RWPE2 (cell line): ENCODE measurements at places on chromosomes 7 and 10.

DNA sequence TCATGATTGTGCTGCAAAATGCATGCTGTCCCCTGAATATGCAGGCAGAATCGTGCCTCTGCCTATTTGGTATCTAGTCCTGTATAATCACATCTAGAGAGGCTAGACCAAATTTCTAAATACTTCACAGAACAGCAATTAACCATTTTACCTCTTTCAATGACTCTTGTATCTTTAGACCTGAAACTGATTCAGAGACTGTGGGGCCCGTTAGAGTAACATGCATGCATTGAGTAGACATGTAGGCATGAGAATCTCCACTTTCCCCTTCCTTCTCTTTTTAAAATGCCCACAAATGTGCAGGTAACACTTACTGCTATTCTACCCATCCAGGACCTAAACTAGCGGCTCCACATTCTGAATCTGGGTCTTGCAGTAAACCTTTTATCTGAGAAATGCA is 8.8 kb downstream of the ZNF92 start:
- DNase-seq: no peak

- no peak for DNase-seq
These were observed 55.6 kb downstream of the ARHGAP22 start for GRCh38 chr10:48549236-48549635.

DNA sequence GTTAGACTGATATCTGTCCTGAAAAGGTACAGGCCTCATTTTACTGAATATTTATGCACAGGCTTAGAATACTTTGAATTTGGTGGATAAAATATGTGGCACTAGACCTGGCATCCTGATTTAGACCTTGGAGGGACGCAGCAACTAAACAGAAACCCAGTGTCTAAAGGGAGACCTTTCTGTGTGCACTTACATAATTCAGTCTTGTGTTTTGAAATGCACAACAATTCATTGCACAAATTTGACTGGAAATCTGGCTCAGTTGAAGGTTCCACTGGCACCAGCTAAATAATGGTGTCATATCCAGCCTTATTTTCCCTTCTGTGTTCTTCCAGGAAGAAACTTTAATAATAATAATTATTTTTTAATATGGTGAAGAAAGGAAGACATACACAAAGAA is 142.1 kb downstream of the SND1 start:
- DNase-seq: no peak

DNA sequence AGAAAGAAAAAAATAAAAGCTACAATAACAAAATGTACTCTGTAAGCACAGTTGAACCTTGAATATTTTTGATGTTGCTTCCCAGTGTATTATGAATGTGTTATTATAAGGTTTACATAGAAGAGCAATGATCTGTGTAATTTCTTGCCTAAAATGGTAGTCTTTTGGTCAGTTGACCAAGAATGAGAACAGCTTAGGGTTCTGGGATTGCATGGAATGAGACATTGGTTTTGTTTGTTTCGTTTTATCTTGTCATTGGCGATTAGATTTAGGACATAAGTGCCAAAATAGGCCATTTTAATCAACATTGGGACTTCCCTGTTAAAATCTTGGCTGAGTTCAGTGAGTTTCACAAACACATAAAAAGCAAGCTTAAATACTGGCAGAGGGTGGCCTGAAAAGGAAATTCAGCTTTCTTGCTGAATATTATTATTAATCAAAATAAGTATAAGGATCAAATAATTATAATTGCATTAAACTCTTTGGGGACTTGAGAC is 49.1 kb upstream of the GLCCI1 start:
- no peak for DNase-seq

DNA sequence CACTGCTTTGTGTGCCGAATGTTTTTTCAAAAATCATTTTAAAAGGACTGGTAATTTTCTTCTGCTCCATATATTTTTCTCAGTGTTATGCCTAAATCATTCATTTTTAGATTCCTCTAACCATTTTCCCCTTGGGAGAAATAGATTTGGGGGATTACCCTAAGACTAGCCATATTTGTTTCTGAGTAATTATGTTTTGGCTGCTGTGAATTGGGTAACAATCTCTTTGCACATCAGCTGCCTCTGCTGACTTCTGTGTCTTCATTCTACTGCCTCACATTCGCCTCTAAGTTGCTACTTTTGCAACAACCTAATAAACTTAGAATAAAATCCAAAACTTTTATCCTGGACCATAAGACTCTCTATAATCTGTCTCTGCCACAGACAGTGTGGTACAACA is 18.5 kb upstream of the MRC1 start:
- no peak for DNase-seq

GRCh38 chr7:78760620-78761355 is 692.7 kb downstream of the MAGI2 start:
- no peak for DNase-seq

- DNase-seq: no peak
These were observed 7.8 kb upstream of the COMMD3 start for GRCh38 chr10:22308390-22308789.

DNA sequence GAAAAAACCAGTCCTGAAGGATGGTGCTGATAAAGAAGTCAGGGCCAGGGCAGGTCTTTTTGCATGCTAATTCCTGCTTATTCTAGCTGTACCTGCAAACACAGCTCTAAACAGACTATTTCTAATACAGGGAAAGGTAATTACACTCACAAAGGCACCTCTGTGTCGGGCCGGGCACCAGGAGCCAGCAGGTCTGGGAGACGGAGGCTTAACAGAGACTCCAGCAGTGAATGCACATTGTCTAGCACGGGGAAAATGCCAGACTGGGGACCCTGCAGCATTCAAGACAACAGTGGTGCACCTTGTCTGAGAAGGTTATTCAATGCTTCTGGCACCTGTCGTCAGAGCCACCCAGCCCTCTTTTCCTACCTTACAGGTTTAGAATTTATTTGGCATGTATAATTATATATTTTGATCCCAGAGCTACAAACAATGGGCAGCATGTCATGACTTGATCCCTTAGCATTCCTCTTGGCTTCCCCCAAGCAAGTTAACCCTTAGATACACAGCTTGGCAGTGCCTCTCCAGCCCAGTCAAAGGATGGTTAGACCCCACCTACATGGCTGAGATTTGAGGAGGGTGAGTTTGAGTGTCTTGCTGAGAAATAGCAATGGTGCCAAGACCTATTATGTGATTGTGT is 185.2 kb downstream of the SLC25A13 start:
- no peak for DNase-seq

DNA sequence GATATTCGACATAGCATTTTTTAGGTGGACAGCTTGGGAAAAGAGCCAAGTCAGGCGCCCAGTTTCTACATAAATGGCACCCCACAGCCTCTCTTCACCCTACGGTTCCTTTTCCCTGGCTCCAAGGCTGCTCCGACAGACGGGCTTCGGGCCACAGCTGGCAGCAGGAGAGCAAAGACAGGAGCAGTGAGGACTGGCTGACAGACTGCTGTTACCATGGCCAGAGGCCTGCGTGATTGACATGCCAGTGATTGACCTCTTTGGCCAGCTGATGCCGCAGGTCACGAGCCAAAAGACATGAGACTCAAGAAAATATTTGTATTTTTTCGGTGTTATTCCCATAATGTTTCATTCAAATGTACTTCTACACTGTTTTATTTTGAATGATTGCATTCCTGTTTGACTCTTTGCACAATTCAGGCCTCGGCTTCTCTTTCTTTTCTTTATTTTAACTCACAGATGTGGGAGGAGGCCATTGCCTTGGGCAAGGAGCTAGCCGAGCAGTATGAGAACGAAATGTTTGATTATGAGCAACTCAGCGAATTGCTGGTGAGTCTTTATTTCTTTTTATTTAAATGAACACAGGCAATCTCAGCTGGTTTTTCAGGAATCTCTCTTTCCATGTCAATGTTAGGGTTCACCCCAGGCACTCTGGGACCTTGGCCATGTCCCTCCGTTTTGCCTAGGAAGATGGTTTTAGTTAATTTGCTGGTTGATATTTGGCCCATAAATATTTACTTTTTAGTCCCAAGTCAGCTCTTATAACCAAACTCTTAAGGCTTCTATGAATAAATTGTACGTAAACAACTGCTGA is 146.3 kb upstream of the NPS start:
- DNase-seq: no peak

DNA sequence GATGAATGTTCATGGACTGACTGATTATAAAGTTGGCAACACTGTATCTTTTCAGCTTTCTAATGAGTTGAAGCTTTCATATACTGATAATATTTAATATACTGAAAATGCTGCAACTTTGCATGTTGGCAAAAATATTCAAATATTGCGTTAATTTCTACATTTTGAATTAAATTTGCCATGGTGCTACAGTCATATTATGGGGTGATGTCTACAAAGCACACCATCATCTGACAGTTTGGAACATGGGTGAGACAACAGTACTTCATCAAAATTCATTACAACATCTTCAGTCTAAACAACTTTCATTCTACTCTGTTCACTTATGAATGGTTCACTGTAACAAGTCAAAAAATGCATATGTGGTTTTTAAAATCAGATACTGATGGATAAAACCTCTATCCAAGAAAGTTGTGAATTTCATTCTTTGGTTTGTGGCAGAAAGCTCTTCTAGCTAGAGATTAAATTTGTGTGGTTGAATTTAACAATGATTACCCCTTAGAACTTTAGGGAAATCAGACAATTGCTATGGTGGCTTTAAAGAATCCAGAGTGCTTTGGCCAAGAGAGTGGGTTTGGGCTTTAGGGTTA is 136.4 kb downstream of the TMEM26 start:
- no peak for DNase-seq

DNA sequence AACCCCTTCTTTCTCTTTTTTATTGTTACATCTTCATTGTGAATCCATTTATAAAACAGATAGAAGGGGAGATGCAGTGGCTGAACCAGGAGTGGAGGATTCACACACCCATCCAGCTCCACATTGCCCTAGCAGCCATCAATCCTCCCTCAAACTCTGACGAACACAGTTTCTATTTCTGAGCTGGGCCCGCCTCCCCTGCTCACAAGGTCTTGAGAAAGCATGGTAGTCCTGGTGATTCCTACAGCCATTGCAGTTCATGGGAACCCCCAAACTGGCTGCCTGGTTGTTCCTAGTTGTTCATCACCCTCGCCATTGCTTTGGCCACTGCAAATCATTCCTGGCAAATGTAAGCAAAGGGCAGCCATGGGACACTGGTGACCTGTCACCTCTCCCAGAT is 258.5 kb upstream of the AOAH start:
- no peak for DNase-seq

DNA sequence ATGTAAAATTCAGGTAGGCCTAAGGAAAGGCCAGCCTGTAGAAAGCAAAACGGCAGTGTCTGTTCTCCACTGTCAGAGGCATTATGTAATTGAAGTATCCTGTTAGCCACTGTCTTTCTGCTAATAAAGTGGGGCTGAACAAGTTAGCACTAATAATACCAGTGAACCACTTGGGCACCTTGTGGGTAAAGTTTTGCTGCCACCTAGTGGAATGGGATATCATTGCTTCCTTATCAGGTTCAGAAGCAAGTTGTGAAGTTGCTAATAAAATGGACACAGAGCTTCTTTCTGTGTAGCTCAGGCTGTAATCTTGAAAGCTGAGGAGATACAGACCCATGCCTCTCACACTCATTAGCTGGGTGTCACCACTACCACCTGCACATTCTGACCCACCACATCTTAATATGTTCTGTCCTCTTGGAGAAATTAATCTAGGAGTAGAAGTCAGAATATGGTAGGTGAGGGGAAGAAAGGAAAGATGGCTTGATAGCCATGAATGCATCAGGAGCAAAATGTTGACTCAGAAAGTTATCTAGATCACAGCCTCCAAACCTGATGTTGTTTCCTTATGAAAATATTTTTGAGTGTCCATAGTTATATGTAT is 175.1 kb downstream of the SEPTIN7 start:
- DNase-seq: no peak

GRCh38 chr10:796233-796632 is 106.8 kb upstream of the DIP2C start:
- no peak for DNase-seq

- DNase-seq: no peak
These were observed 708 bp upstream of the GPR85 start for GRCh38 chr7:113087071-113087998.

DNA sequence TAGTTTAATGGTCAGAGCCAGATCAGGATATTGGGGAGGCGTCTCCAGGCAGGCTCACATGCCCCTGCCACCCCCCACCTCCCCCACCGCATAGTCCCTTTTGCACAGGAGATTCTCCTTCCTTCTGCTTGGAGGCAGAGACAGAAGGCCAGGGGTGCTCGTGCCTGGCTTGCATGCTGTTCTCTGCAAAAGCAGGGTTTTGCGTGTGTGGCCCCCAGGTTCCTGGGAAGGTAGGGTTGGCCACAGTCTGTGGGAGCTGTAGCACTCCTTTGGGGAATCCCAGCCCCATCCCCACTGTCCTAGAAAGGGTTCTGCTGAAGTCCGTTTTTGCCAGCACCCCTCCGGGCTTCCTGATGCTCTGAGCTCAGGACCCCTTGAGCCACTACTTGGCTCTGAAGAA is 1.9 kb upstream of the TCERG1L start:
- DNase-seq: no peak

GRCh38 chr10:12703126-12703525 is 298.4 kb downstream of the CCDC3 start:
- DNase-seq: no peak

DNA sequence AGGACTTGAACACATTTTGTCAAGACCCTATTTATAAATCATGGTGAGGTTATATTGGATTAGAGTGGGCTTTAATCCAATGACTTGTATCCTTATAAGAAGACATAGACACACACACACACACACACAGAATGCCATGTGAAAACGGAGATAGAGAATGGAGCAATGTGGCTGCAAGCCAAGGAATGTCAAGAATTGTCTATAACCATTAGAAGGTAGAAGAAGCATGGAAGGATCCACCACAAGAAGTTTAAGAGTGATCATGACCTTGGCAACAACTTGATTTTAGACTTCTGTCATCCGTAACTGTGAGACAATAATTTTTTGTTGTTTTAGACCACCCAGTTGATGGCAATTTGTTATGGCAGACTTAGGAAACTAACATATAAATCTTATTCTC is 514.2 kb downstream of the TFEC start:
- no peak for DNase-seq

DNA sequence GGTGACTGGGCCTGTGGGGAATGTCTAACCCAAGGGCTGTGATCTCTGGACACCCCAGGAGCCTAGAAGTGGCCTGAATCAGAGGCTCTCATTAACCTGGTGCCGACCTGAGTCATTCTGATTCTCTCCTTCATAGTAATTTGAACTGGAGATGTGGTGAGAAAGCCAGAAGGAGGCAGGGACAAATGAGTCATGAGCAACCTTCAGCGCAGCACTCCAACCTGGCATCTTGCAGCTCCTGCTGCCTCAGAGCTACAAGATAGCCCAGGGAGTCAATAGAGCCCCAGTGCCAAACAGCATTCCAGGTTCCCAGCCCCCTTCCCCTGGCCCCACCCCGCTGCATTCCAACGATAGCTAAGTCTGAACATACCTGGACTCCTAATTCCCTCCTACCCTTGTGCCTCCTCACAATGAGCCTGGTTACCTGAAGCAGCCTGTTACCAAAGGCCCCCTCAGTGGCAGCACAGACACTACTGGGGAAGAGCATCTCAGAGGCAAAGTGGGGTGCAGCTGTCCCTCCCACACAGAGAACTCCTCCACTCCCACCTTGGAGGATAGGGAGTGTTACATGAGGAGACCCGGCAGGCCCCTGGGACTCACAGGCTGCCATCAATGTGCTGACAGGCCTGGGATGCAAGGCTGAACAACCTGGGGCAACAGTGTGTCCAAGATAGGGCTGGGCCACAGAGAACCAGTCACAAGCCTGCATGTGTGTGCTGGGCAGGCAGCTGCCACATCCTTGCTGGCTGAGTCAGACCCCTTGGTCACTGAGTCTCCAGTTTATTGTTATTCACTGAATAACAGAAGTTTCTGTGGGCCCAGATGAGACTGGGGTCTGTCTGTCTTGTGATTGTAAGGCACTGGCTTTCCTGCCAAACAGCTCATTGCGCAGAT is 76.8 kb upstream of the LEP start:
- peak; percentile 89 for DNase-seq

GRCh38 chr10:79078367-79079053 is 9.7 kb downstream of the ZMIZ1 start:
- no peak for DNase-seq
